ENCODE measurements at places on chromosomes 11 and 22. TPM values are rescaled to one million over a fixed set of nuclear protein-coding genes. Genes with fewer than 3 reads are reported as not detected.

NTM gene
- polyA plus RNA-seq: 0.24 TPM

ME3 gene
- polyA plus RNA-seq: 3.0 TPM

H19 gene
- 47.6 TPM for polyA plus RNA-seq

KLHDC7B gene
- polyA plus RNA-seq: 0.12 TPM

HSPB2 gene
- 2.0 TPM for polyA plus RNA-seq

OR52K2 gene
- polyA plus RNA-seq: not detected

P2RY2 gene
- polyA plus RNA-seq: 17.8 TPM

SCN2B gene
- polyA plus RNA-seq: 0.19 TPM

DDIAS gene
- polyA plus RNA-seq: 0.92 TPM

MMP13 gene
- polyA plus RNA-seq: not detected

PATE4 gene
- polyA plus RNA-seq: not detected

MMP7 gene
- polyA plus RNA-seq: 0.10 TPM

LRRC4C gene
- 0.12 TPM for polyA plus RNA-seq

LRRN4CL gene
- 2.4 TPM for polyA plus RNA-seq

C11orf98 gene
- polyA plus RNA-seq: 71.9 TPM

GAL gene
- 0.12 TPM for polyA plus RNA-seq
